ENCODE measurements at places on chromosomes 12 and 14. TPM values are rescaled to one million over a fixed set of nuclear protein-coding genes. Genes with fewer than 3 reads are reported as not detected.

The NRIP2 gene
- 31.6 TPM for total RNA-seq

The PROX2 gene
- not detected for total RNA-seq

The PLEKHG3 gene
- 59.2 TPM for total RNA-seq

DNA sequence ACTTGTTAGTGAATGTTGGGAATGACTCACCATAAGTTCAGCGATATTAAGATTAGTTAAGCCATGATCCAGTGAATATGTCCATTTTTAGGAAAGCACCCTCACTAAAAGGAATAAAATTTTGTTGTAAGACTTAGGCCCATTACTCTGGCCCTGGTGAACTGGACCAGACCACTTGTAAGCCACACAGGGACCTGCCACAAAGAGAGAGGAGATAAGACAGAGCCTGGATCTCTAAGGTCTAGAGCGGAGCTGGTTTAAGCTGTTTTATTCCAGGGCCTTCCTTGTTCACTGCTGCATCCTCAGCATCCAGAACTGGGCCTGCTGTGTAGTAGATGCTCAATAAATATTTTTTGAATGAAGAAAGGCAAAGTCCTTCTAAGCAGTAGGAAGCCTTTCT is 79.1 kb downstream of the CRADD start:
- no peak for DNase-seq

DNA sequence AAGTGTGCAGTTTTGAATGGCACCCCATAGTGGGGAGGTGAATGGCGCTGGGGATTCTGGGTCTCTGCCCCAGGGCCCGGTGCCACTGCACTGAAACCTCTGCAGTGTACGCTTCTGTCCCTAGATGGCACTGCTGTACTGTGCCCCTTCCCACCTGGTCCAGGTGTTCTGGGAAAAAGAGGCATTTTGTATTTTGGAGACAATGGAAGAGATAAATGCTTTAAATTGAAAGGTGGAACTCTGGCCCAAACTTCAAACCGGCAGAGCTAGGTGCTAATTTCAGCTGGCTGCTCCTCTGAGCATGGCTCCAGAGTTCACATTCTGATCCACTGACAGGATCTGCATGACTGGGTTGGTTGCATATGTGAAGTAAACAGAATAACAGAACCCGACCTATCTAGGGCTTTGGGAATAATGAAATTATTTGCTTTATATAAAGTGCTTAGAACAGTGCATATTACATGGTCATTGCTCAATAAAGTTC is 52.2 kb downstream of the KRT80 start:
- no peak for DNase-seq

DNA sequence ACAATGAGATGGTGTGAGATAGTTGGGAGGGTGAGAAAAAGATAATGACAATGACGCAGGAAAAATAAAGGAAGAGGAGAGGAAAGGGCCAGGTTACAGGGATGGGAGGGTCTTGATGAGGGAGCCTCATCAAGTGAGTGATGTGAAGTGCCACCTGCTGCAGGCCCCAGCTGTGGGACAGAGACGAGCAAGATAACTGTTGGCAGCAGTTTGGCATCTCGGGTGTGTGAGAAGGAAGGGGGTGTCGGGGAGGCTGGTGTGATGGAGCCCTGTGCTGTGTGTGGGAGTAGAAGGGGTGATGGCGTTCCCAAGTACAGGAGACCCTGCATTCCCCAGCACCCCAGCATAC is 11.4 kb upstream of the TAC3 start:
- DNase-seq = no peak

DNA sequence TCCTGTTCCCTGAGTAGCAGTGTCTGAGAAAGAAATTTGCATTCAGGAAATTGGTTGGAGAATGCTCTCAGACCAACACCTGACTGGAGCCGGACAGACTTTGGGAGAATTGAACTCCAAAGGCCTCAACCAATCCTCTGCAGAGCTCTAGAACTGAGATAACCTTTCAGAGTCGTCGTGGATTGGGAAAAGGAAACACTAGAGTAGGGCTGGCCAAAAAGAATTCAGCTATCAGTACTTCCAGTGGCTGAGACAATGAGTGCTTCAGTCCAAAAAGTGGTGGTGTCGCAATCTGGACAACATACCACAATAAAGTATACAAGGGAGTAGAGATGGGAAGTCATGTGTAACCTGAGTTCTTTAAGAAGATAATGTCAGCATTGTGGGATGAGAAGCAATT is 377.1 kb downstream of the SLC16A7 start:
- DNase-seq = no peak

DNA sequence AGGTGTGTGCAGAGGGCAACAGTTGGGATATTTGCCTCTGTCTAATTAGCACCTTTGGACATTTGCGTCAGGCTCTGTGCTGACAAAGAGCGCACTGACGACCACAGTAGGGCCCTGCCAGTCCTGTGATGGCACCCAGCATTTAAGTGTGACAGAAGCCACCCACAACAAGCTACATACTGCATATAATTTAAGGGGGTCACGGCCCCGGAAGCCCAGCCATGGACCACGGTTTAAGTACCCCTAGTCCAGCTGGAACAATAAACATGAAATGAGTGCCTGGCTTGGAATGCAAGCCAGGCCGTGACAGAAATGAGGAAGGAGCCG is 16.8 kb upstream of the DYNC1H1 start:
- DNase-seq = no peak

GRCh38 chr12:64600164-64600561 is 10.1 kb upstream of the RASSF3 start:
- DNase-seq = no peak

Data from tibial nerve (tissue), 4 donors.